Esophagus squamous epithelium (tissue), 5 donors: ENCODE measurements at places on chromosomes 3 and 15.

DNA sequence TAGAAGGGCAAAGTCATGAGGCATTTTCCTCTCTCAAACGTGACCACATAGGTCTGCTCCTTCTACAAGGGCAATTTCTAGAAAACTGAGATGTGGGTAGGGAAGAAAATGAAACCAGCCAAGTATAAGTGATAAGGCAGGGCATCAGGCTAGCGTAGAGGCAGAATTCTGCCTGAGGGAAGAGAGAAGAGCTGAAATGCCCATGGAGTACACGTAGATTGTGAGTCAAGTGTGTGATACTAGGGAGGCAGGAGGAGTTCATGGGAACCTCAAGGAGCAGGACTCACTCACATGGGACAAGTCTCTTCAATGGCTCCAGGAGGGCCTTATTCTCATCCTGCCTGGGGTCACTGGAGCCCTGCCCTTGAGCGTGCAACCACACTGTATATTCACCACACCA, 34.9 kb upstream of the PPP4R2 start:
- DNase-seq = no peak

DNA sequence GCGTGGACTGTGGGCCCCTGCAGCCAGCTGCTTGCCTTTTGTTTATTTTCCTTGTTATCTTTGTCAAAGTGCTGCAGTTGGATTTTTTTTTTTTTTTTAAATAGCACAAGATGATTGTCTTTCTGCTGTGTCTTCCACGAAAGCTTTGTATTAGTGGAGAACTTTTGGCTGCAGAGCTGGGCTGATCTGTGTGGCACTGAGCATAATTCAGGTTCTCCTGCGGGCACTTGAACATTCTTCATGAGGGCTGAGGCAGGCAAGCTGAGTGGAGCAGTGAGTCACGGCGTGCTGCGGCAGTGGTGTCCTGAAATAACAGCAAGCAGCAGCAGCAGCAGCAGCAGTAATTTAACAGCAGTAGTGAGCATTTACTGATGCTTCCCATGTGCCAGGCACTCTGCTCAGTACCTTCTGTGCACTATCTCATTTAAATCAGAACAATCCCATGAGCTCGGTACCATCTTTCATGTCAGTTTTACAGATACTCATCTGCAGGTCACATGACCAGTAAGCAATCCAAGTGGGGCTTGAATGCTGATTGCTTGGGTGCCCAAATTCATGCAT, 45.8 kb downstream of the MITF start:
- DNase-seq = no peak

- DNase-seq = no peak
Measured at GRCh38 chr3:128133273-128133883, 9.8 kb upstream of the RUVBL1 start.

GRCh38 chr3:14946739-14947099, 664 bp upstream of the NR2C2 start:
- no peak for DNase-seq

DNA sequence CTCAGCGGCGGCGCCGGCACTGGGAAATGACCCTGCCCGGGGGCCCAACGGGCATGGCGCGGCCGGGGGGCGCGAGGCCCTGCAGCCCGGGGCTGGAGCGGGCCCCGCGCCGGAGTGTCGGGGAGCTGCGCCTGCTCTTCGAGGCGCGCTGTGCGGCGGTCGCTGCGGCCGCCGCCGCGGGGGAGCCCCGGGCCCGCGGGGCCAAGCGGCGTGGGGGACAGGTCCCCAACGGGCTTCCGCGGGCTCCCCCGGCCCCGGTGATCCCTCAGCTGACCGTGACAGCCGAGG, 172 bp downstream of the ITPKA start:
- DNase-seq = no peak
